ENCODE measurements at places on chromosomes 12 and 14.

GRCh38 chr12:131072451-131073230, 118.9 kb downstream of the ADGRD1 start:
- no peak overlapping the region for H3K4me3 ChIP-seq
- peak; percentile 17 for DNase-seq
- no peak overlapping the region for H3K27ac ChIP-seq
- H3K4me1 ChIP-seq: no peaks in the 10 kb centered on the region
- no peaks in the 10 kb centered on the region for H3K27me3 ChIP-seq
- no peaks in the 10 kb centered on the region for H3K36me3 ChIP-seq

- peaks cover 10% of the 10 kb centered on the region for H3K4me1 ChIP-seq
- no peak for DNase-seq
- no peak overlapping the region for H3K27ac ChIP-seq
Observed at GRCh38 chr14:64857979-64858744, 21.5 kb downstream of the SPTB start.

DNA sequence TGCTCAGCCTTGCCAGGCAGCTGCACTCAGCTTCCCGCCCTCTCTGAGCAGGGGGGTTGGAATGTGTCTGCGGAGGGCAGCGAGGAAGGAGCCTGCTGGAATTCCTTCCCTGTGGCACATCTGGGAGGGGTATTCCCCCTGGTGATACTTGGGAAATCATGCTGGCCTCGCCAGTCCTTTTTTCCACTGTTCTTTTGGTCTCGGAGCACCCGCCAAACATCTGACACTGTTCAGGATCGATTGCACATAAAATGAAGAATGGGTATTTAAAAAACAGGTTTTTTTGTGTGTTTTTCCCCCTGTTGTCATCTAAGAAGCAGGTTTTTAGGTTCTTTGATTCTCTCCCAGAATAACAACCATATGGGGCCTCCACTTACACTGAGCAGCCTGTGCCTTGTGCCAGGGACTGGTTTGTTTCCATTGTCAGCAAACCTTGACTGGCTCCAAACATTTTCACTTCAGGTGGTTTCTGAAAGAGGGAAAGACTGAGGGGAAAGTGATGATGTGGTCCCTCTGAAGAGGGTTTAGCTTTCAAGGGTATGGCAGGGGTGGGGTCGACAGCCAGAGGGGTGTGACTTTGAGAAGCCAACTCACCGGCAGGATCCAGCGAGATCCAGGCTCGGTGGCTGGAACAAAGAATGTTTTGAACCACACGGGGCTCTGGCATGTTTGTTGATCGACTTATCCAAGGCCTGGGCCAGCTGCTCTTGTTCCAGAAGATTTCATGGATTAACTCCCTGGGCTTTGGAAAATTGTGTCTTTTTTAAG, 215.1 kb downstream of the CACNA1C start:
- no peak overlapping the region for H3K27ac ChIP-seq
- DNase-seq: peak; percentile 51
- no peaks in the 10 kb centered on the region for H3K4me1 ChIP-seq
- no peaks in the 10 kb centered on the region for H3K27me3 ChIP-seq
- no peaks in the 10 kb centered on the region for H3K36me3 ChIP-seq

DNA sequence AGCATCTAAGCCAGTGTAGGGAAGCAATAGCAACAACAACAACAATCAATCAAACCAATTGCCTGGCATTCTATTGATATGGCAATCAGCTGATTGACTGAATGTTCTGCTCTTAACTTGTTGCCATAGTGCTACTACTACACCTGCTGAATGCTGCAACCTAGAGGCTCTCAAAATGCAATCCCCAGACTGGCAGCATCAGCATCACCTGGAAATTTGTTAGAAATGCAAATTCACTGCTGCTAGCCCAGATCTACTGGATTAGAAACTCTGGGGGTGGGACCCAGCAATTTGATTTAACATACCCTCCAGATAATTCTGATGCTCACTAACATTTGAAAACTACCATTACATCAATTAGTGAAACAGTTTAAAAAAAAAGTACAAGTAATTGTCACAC, 363.6 kb downstream of the SNAPC1 start:
- H3K27ac ChIP-seq: no peak overlapping the region
- H3K36me3 ChIP-seq: no peaks in the 10 kb centered on the region
- no peaks in the 10 kb centered on the region for H3K4me1 ChIP-seq
- no peak overlapping the region for H3K4me3 ChIP-seq
- H3K27me3 ChIP-seq: no peaks in the 10 kb centered on the region
- DNase-seq: no peak

- H3K36me3 ChIP-seq: peaks cover 53% of the 10 kb centered on the region
- no peak overlapping the region for H3K4me3 ChIP-seq
- DNase-seq: no peak
- H3K27me3 ChIP-seq: no peaks in the 10 kb centered on the region
- no peaks in the 10 kb centered on the region for H3K4me1 ChIP-seq
Observed at GRCh38 chr12:108850854-108851573, 6.4 kb downstream of the SSH1 start.

GRCh38 chr14:98959410-98959809, 312.6 kb downstream of the BCL11B start:
- no peaks in the 10 kb centered on the region for H3K27me3 ChIP-seq
- H3K4me1 ChIP-seq: no peaks in the 10 kb centered on the region
- peak; percentile 7 for DNase-seq

DNA sequence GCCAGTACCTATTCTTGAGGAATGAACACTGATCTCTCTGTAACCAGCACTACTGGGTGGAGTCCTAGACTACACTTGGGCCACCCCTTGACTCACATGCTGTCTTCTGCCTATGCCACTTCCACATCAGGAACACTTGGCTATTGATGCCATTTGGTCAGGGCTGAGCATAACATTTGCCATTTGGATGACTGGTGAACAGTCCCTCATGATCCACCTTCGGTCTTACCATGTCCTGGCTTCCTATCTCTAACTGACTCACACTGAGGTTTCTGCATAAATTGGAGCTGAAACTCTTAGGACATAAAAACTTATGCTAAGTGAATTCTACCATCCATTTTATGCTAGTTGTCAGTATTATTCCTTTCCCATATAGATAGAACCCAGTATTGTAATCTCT, 91.7 kb upstream of the PELI2 start:
- no peak overlapping the region for H3K4me3 ChIP-seq
- no peak for DNase-seq
- H3K36me3 ChIP-seq: no peaks in the 10 kb centered on the region
- no peaks in the 10 kb centered on the region for H3K27me3 ChIP-seq

DNA sequence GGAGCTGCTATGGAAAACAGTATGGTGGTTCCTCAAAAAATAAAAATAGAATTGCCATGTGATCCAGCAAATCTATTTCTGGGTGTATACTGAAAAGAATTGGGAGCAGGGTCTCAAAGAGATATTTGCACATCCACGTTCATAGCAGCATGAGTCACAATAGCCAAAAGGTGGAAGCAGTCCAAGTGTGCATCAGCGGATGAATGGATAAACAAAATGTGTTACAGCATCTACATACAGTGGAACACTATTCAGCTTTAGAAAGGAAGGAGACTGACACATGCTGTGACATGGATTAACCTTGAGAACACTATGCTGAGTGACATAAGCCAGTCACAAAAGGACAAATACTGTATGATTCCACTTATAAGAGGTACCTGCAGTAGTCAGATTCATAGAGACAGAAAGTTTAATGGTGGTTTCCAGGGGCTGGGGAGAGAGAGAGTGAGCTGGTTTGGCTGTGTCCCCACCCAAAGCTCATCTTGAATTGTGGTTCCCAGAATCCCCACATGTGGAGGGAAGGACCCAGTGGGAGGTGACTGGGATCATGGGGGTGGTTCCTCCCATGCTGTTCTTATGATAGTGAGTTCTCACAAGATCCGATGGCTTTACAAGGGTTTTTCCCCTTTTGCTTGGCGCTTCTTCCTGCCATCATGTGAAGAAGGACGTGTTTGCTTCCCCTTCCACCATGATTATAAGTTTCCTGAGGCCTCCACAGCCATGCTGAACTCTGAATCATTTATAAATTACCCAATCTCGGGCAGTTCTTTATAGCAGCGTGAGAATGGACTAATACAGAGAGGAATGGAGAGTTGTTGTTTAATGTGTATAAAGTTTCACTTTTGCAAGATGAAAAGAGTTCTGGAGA, 17.6 kb upstream of the TBC1D30 start:
- H3K27me3 ChIP-seq: no peaks in the 10 kb centered on the region
- H3K4me1 ChIP-seq: no peaks in the 10 kb centered on the region
- no peak overlapping the region for H3K27ac ChIP-seq
- no peaks in the 10 kb centered on the region for H3K36me3 ChIP-seq
- H3K4me3 ChIP-seq: no peak overlapping the region

DNA sequence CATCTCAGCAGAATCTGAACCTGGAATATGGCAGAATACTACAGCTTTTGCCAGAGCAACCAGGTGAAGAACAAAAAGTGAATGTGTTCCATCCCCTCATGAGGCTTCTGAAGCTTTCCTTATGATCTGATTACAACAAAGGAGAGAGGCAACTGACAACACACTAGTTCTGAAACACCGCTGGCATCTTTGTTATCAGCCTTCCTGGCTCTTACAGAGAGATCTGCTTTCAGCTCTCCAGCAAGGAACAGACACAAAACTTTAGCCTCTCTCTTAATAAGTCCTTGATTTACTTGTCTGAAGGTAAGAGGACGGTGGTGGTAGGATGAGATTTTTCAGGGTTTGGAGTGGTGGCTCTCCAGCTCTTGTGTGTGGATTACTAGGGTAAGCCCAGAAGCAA, 227.0 kb downstream of the PPM1H start:
- H3K4me1 ChIP-seq: peaks cover 11% of the 10 kb centered on the region
- H3K36me3 ChIP-seq: peaks cover 6% of the 10 kb centered on the region
- H3K27ac ChIP-seq: no peak overlapping the region

- no peaks in the 10 kb centered on the region for H3K36me3 ChIP-seq
- H3K27me3 ChIP-seq: no peaks in the 10 kb centered on the region
- no peaks in the 10 kb centered on the region for H3K4me1 ChIP-seq
- H3K27ac ChIP-seq: no peak overlapping the region
Observed at GRCh38 chr14:35576260-35576659, 42.3 kb downstream of the INSM2 start.

GRCh38 chr12:131074221-131075083, 120.7 kb downstream of the ADGRD1 start:
- H3K36me3 ChIP-seq: no peaks in the 10 kb centered on the region
- DNase-seq: peak; percentile 21
- H3K4me1 ChIP-seq: no peaks in the 10 kb centered on the region
- H3K27me3 ChIP-seq: no peaks in the 10 kb centered on the region
- H3K27ac ChIP-seq: no peak overlapping the region

DNA sequence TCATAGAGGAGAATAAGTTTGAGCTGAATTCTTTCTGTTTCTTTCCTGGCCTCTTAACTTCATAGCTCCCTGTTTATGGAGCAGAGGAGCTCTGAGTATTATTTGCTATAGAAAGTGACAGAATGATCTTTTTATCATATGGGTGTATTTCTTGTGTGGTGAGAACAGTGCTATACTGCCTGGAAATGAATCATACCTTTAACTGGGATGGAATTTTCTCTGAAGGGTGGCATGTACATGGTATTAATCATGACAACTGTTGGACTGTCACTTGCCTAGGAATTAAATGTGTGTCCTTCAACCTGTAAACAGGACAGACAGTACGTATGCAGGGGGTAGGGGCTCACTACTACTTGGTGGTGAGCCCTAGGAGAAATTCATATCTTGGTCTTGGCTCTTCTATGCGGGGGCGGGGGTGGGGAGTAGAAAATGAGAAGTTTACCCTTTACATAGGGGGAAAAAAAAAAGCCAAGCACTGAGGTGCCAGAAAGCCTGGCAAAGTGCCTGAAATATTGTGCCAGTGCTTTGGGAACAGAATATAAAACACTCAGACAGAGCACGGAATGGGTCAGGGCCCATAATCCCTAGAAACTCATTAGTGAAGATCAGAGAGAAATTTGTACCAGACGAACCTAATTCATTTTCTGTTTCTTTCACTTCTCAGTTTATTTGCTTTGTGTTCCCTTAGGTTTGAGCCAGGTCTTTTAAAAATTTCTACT, 33.8 kb downstream of the ARMH4 start:
- no peak for DNase-seq
- H3K4me1 ChIP-seq: no peaks in the 10 kb centered on the region
- H3K4me3 ChIP-seq: no peak overlapping the region
- no peaks in the 10 kb centered on the region for H3K27me3 ChIP-seq
